Activated naive CD4-positive, alpha-beta T cell treated with anti-CD3 and anti-CD28 coated beads for 36 hours (primary cell): ENCODE measurements at places on chromosomes 7 and 10.
A peak's percentile ranks its signal among the peaks of the same experiment; 100 is the strongest.

- H3K4me1 ChIP-seq, result no peaks in the 10 kb centered on the region
- no peaks in the 10 kb centered on the region for H3K27me3 ChIP-seq
- H3K36me3 ChIP-seq, result no peaks in the 10 kb centered on the region
- no peak for DNase-seq
Measured at GRCh38 chr10:57395923-57396322, 871.8 kb downstream of the IPMK start.

GRCh38 chr7:65946904-65947303, 35.1 kb downstream of the GUSB start:
- no peaks in the 10 kb centered on the region for H3K27me3 ChIP-seq
- DNase-seq, result no peak
- no peak overlapping the region for H3K4me3 ChIP-seq
- H3K27ac ChIP-seq, result no peak overlapping the region
- H3K36me3 ChIP-seq, result no peaks in the 10 kb centered on the region

- no peak overlapping the region for H3K27ac ChIP-seq
- no peak for DNase-seq
Measured at GRCh38 chr7:50653126-50653864, 88.1 kb upstream of the DDC start.

DNA sequence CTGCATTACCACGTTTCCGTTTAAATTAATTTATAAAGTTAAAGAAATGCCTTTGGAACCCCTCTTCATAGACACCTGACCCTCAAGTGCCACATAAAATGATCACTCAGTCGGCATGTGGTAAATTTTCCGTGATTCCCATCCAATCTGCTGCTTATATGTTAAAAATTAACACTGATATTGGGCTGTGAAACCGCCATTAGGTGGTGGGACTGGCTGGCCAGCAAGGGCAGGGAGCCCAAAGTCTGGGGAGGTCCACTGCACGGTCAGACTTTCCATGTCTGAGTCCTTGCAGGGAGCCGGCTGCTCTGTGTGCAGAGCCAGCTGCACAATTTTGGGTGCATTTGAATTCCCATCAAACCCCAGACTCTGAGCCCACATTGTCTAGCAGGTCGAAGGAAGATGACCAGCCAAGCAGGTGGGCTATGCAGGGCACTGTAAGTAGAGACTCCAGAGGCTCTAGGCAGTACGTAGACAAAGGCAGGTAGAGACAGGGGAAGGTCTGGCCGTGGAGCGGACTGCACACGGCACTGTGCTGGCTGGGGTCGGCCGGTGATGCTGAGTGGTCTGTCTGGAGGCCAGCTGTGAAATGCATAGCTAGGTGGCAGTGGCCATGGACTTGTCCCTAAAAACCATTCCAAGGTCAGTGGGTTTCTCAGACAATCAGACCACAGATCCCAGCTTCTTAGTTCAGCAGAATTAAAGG, 122.9 kb downstream of the SH3PXD2A start:
- H3K4me1 ChIP-seq, result no peaks in the 10 kb centered on the region
- H3K27me3 ChIP-seq, result no peaks in the 10 kb centered on the region
- DNase-seq, result no peak
- no peak overlapping the region for H3K27ac ChIP-seq
- no peaks in the 10 kb centered on the region for H3K36me3 ChIP-seq

GRCh38 chr7:157818701-157819454, 482.1 kb downstream of the DNAJB6 start:
- DNase-seq, result no peak
- no peak overlapping the region for H3K4me3 ChIP-seq
- no peaks in the 10 kb centered on the region for H3K27me3 ChIP-seq
- peaks cover 8% of the 10 kb centered on the region for H3K4me1 ChIP-seq
- H3K27ac ChIP-seq, result no peak overlapping the region
- H3K36me3 ChIP-seq, result no peaks in the 10 kb centered on the region

DNA sequence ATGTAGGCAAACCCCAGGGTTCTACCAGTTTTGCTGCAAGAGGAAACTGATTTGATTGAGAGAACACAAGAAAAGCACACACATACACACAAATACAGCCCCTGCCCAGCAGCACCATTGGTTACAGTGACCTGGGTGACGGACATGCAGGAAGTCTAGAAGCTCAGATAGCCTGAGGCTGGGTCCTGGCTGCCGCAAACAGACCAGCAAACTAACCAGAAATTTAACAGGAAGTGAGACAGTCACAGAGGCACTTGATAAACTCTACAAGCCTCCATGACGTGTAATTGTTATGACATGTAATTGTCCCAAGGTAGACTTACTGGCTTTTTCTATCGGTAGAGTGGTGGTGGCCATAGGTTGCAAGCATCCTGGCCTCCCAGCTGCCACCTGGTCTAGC, 58.9 kb downstream of the PRKAR2B start:
- no peak overlapping the region for H3K27ac ChIP-seq
- no peak overlapping the region for H3K4me3 ChIP-seq

GRCh38 chr10:15363031-15363430, 8.1 kb downstream of the FAM171A1 start:
- DNase-seq, result no peak
- H3K27ac ChIP-seq, result no peak overlapping the region
- H3K27me3 ChIP-seq, result peaks cover 5% of the 10 kb centered on the region

DNA sequence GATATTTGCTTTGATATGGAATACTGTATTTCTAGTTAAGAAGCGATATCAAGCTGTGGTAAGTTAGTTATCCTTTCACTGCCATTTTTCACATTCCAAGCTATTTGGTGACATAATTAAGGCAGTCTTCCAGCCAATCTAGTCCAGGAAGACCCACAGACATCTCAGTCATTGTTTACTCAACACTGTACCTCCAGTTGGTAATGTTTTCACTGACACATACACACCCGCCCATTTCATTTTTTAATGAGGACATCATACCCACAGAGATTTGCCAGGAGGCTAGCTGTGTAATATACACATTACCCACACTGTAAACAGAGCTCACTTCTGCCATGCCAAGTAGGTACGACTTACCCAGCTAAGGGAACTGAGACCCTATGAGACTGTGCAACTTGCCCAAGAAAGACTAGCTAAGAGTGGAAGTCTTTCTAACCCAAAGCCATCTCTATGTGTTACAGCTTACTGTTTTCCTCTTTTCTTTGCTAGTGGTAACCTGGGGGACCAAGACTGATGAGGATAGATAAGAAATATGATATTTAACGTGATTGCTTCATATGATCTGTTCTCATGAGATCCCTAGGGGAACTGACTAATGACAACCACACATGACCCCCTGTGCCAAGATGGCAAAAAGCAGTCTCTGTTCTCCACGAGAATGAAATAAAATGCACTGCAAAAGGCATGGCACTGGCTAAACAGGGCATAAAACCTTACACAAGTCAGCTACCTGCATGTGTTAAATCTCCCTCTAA, 179.0 kb downstream of the DGKI start:
- DNase-seq, result no peak
- no peaks in the 10 kb centered on the region for H3K4me1 ChIP-seq
- H3K27ac ChIP-seq, result no peak overlapping the region
- no peaks in the 10 kb centered on the region for H3K27me3 ChIP-seq

DNA sequence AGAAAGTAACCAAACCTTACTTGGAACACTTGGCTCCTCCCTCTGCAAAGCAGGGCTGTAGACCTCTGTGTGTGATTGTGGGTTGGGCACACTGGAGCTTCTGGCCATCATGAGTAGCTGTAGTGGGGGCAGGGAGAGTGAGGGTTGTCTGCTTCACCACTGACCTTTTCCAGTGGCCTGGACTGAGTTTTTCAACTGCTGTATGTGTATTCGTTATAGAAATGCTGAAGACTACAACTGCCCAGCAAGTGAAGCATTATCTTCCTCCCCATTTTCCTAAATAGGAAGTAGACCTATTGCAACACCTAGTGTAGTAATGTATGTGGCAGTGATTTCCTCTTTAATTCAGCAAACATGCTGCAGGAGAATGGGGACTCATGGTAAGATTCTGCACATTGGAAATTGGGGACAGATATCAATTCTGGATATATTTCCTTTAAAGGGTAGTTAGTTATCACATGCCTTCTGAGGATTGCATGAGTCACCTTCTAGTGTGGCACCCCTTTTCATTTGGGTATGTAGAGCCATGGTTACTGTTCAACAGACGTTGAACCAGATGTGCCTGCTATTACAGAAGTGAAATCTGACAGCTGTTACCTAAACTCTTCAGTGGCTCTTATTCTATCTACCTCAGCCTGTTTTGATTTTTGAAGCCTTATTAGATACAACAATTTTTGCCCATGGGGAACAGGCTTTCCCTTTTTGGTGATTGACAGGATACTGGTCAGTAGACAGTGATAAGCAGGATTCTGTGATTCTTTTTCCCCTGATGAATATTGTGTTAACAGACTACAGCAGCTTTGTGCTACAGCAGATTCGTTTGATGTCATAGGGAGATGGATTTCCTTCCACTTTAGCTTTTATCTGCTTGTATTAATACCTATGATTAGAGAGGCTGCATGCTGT, 130.9 kb downstream of the SND1 start:
- H3K36me3 ChIP-seq, result peaks cover 19% of the 10 kb centered on the region
- no peak overlapping the region for H3K27ac ChIP-seq
- H3K4me1 ChIP-seq, result peaks cover 31% of the 10 kb centered on the region
- DNase-seq, result no peak

- peaks cover 12% of the 10 kb centered on the region for H3K4me1 ChIP-seq
- H3K36me3 ChIP-seq, result peaks cover 22% of the 10 kb centered on the region
- no peak for DNase-seq
Measured at GRCh38 chr10:12135631-12136030, 6.2 kb downstream of the SEC61A2 start.

GRCh38 chr7:29858191-29858951, 52.1 kb downstream of the WIPF3 start:
- no peak overlapping the region for H3K4me3 ChIP-seq
- H3K27ac ChIP-seq, result no peak overlapping the region
- no peaks in the 10 kb centered on the region for H3K36me3 ChIP-seq
- DNase-seq, result no peak
- no peaks in the 10 kb centered on the region for H3K27me3 ChIP-seq
- H3K4me1 ChIP-seq, result no peaks in the 10 kb centered on the region

- no peaks in the 10 kb centered on the region for H3K27me3 ChIP-seq
- H3K4me3 ChIP-seq, result no peak overlapping the region
- no peaks in the 10 kb centered on the region for H3K36me3 ChIP-seq
- H3K4me1 ChIP-seq, result no peaks in the 10 kb centered on the region
- no peak overlapping the region for H3K27ac ChIP-seq
Measured at GRCh38 chr7:123935436-123936381, 10.7 kb downstream of the SPAM1 start.

DNA sequence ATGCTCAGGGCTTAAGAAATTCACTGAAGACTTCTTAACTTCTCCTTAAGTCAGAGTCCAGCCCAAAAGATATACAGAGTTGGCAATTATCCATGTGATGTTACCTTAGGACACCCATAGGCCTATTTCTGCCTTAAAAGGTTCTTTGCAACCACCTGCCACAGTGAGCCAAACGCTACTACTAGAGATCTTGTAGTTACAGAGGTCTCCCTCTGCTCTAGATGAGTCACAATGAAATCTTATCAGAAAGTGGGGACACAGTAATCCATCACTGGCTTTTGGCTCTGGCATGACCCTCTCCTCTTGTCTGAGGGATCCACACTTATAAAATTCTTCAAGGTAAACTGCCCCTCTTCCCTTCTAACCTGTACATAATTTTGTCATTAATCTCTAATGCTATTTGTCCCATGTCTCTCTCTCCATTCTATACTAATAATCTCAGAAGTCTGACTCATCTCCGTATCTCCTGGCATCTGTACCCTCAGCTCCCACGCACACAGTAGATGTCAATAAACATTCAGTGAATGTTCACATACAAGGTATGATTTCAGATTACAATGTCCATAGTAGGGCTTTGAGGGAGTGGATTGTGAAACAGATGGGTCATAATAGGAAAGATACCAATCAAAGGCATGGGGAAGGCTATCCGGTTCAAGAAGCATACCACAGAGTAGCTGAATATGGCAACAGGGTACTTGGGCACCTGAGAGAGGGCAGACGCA, 112.1 kb downstream of the SGMS1 start:
- peak; percentile 14 for DNase-seq
- peak overlapping the region; percentile 3 for H3K27ac ChIP-seq
- H3K27me3 ChIP-seq, result no peaks in the 10 kb centered on the region
- peaks cover 2% of the 10 kb centered on the region for H3K36me3 ChIP-seq

- DNase-seq, result no peak
- H3K36me3 ChIP-seq, result no peaks in the 10 kb centered on the region
- H3K4me1 ChIP-seq, result no peaks in the 10 kb centered on the region
- H3K27ac ChIP-seq, result no peak overlapping the region
- no peaks in the 10 kb centered on the region for H3K27me3 ChIP-seq
Measured at GRCh38 chr7:69932034-69932628, 333.9 kb downstream of the AUTS2 start.
